ENCODE measurements at places on chromosomes 6 and 20.

GRCh38 chr6:44079672-44080071, 47.6 kb downstream of the MRPL14 start:
- no peak for DNase-seq

DNA sequence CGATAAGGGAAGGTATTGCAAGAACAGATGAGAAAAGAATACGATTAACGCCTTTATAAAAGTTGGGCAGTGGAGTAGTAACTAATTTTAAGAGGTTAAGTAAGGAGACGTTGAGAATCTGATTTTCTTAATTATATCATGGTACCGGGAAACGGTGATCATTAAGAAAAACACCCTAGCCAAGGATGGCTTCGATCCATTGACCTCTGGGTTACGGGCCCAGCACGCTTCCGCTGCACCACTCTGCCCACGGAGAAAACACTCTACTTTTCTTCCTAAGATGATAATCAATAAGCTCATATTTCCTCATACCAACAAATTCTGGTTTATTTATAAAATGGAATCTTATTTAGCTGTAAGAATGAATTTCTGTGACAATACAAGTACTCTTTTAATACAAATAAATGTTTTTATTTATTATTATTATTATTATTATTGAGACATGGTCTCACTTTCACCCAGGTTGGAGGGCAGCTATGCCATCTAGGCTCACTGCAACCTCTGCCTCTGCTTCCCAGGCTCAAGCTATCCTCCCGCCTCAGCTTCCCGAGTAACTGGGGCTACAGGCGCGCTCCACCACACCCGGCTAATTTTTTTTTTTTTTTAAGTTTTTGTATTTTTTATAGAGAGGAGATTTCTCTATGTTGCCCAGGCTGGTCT, 8.3 kb downstream of the POM121L2 start:
- DNase-seq: no peak

GRCh38 chr6:131954059-131954774, 3.0 kb upstream of the CCN2 start:
- DNase-seq: peak; percentile 56

DNA sequence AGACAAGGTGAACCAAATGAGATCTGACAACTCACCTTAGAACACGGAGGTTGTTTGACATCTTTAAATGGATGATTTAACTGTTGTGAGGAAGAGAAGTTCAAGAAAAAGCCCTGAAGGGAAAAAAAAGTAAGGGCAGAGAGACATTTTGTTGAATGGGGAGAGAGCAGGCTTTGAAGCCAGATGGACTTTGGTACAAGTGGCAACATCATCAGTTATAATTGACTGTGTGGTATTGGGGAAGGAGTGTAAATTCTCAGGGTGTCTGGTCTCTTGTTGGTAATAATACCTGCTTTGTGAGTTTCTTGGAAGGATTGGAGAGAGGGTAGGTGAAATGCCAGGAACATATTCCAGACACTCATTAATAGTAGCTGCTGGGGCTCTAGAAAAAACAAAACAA, 21.6 kb downstream of the OGFRL1 start:
- peak; percentile 28 for DNase-seq

DNA sequence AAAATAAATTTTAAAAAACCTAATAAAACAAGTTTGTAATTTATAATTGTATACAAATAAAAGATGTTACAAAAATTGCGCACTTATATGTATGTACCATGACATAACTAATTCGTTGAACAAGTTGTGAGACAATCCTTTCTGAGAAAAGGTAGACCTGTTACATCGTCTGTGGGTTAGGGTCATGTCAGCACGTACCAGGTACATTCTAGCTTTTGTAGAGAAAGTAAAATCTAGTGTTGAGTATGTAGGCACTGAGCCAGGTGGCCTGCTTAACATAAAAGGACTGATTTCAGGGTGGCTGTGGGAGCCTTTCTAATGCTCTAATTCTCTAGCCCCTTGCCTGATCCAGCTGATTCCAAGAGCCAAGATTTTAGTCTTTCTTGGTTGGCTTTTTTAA, 10.4 kb downstream of the RPL7L1 start:
- no peak for DNase-seq
